NCI-H1092 (cell line): ENCODE measurements at places on chromosomes 2 and 18.

GRCh38 chr2:108956375-108956774, 32.6 kb downstream of the EDAR start:
- no peak for DNase-seq

GRCh38 chr2:157337978-157338377, 12.4 kb upstream of the ERMN start:
- no peak for DNase-seq

DNA sequence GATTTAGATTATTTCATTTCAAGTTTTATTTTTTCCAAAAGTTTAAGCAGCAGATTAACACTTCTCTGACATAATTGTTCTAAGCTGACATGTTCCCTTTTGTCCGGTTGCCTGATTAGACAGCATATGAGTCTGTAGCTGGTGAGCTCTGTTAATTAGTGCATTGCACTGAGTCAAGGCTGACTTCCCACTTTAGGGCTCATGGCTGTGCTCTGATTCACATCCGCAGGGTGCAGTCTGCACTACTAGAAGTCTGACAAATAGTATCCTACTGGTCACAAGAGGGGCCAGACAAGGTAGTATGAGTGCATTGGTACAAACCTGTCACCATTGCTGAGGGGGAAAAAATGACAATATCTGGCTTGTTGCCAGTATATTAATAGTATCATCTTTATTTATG, 443.9 kb upstream of the ZNF804A start:
- DNase-seq: no peak

DNA sequence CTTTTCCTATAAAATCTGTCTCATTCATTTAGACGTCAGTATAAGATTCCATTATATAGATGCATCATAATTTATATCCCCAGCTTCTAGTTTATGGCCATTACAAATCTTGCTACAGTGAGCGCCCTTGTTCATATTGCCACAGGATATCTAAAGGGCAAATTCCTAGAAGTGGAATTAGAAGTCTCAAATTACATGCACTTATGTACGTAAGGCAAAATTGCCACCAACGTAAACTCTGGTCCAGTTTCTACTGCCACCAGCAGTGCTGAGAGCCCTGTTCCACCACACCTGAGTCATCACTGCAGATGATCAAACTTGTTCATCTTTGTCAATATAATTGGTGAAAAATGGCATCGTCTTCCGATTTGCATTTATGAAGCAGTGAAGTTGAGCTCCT, 90.9 kb upstream of the ID2 start:
- no peak for DNase-seq

DNA sequence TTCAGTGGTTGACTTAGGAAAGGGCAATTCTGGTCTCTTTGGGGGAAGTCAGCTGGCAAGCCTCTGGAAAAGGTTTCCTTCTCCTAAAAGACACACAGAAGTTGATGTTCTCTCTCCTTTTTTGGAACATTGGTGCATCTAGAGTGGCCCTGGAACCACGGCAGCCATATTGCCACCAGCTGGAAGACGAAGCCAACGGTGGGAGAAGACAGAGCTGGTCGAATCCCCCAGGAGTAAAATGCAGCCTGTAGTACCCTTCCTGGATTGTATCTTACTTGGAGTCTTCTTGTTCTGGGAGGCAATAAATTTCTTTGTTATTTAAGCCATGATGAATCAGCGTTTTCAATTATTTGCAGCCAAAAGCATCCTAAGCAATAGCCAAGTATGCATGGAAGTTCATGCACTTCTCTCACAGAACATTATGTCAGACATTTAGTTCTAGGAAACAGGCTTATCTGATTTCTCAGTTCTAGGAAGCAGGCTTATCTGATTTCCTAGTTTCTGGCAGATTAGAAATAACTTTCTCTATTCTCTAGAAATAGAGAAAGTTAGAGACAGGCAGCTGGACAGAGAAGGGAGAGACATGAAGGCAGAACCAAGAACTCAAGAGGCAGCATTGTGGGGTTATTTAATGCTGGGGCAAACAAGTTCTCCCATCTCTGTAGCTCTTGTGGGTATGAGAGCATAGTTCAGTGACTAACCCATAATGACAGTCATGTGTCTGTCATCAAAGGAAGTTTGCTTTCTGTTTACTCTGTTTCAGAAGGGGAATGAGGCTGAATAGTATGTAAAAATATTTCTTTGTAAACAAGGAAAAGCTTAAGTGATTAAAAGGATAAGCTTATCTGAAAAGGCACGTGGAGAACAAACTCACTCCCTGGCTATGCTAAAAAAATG, 40.5 kb upstream of the NABP1 start:
- DNase-seq: no peak

DNA sequence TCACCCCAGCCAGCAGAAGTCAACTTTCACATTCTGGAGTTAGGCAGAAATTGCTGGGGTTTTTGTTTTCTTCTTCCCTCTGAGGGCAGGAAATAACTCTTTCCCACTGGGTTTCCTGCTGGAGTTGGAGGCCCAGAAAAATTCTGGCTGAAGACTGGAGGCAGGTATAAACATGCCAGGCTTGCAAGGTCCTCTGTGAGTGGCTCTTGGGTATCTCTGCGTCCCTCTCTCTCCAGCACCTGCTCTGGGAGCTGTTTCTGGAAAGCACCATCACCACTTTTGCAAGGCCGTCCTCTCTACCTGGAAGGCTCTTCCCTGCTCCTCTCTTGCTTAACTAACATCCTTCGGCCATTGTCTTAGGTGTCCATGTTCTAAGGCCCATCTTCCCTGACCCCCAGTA, 91.0 kb downstream of the MCFD2 start:
- DNase-seq: no peak

- DNase-seq: no peak
Measured at GRCh38 chr2:3712831-3713503, 9.6 kb downstream of the DCDC2C start.

- DNase-seq: no peak
Measured at GRCh38 chr18:60861575-60861974, 471.7 kb upstream of the CDH20 start.

- peak; percentile 37 for DNase-seq
Measured at GRCh38 chr2:33134791-33135560, 188.2 kb downstream of the LTBP1 start.

- no peak for DNase-seq
Measured at GRCh38 chr2:46885376-46885775, 30.2 kb downstream of the MCFD2 start.

DNA sequence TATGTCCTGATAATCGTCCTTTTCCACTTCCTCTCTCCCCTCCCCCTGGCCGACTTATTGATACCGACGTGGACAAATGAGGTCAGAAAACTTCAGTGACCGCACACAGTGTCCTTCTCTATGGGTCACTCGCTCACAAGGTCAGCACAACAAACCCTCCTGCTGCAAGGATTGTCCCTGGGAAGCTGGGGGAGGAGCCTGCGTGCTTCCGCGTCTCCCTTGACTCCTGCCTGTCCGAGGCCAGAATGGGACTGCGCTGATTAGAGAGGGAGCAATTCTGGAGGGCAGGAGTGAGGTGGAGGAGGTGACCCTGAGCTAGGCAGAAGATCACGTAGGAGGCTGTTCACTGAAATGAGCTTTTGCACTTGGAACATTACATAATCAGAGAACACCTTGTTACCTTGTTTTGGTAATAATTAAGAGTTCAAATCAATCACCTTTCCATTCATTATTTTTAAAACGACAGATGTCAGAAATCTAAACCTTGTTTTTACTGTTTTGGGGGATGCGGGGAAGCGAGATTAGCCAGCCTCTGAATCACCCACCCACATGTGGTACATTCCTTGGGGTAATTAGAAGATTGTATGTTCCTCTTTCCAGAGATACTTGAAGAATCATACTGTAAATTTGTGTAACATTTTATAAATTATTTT, 70.6 kb downstream of the CTAGE1 start:
- no peak for DNase-seq

DNA sequence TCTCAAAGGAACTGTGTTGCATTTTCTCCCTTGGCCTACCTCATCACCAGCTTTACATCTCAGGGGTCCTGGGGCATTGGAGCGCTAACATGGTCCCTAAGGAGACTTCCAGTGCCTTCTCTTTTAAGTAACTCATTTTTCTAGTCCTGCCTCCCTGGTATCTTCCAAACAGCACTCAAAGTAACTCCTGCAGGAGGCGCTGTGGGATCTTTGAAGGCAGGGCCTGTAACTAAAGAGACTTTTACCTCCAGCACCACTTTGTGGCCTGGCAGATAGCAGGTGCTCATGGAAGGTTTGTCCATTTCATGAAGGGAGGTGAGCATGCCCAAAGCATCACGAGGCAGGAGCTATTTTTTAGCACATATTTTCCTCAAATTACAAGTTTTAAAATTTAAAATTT, 411.0 kb upstream of the GYPC start:
- peak; percentile 3 for DNase-seq

DNA sequence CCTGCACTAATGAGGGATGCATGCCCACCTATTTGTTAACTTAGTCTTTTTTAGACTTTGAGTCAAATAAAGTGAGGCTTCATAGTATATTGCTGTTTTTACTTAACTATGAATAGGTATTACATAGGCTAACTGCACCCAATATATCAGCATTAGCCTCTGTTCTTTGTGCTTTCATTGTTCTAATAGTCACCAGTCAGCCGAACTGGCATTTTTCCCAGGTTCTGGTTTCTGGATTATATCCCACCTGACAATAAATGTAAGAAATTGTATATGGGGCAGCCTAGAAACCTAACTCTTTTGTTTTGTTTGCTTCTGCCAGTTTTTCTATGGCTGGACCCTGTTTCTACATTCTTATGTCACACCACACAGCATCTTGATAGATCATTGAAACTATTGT, 1672.4 kb upstream of the LRRTM1 start:
- DNase-seq: no peak

DNA sequence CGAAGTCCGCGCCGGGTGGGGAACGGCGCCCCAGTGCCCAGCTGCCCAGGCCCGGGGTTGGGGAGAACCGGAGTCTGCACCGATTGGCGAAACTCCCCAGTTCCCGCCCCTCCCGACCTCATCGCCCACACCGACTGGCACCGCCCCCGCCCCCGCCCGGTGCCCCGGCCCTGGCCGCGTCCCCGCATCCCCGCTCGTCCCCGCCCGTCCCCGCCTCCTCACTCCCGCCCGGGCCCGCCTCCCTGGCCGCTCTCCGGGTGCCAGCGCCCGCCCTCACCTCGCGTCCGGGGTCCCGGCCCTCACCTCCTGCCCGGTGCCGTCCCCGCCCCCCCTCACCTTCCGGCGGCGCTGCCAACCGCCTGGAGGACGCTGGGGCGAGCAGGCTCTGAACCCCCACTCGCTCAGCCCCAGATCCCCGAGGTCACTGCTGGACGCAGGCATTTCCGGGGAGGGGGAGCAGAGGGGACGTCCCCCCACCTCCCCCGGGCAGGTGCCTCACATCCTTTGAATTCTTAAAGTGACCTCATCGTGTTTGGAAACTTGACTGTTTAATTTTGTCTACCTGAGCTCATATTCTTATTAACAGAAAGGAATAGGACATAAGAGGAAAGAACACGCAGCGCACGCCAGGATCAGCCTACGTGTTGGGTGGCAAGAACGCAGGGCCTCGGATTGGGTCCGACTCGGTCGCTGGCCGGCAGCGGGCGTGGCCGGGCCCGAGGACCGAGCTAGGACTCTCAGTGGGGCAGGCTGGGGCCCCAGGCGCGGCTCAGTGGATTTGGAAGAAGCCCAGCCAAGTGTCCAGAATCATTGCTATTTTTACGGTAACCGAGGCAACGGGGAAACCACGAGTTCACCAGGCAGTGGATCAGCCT, at the start of gene FAM110C:
FAM110C (minus strand) TSS at position 35 of the 875 bp plus-strand sequence. CDS start 120 bp downstream, outside the sequence.
- DNase-seq: no peak

DNA sequence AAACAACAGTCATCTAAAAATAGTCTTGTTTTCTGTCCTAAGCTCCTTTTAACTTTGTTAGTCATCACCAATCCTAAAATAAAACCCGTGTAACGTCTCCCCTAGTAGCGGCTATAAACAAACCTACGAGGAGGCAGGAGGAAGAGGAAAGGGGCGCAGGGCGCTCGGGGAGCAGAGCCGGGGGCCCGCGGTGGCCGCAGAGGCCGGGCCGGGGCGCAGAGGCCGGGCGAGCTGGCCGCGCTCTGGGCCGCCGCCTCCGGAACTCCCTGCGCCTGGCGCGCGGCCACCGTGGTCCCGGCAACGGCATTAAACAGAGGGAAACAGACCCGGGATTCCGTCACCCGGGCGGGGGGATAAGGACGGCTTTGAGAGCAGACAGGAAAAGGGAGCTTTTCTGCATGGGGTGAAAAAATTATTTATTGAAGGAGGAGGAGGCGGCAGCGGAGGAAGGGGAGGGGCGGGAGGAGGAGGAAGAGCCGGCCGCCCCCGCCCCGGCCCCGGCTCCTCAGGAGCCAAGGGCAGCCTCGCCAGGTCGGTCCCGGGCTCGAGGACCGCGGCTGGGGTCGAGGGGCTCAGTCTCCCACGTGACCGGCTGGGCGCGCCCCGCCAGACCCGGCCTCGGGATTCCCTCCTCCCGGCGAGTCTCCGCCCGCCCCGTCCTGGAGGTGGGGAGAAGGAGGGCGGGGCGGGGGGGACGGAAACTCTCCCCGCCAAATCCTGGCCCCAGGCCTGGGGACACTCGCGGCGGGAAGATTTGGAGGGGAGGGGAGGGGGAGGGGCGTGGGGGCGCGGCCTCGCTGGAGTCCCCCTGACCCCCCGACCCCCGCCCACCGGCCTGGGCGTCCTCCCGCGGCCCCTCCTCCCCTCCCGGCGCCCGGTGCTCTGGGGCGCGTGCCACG, 1.8 kb upstream of the NFATC1 start:
- DNase-seq: peak; percentile 60

DNA sequence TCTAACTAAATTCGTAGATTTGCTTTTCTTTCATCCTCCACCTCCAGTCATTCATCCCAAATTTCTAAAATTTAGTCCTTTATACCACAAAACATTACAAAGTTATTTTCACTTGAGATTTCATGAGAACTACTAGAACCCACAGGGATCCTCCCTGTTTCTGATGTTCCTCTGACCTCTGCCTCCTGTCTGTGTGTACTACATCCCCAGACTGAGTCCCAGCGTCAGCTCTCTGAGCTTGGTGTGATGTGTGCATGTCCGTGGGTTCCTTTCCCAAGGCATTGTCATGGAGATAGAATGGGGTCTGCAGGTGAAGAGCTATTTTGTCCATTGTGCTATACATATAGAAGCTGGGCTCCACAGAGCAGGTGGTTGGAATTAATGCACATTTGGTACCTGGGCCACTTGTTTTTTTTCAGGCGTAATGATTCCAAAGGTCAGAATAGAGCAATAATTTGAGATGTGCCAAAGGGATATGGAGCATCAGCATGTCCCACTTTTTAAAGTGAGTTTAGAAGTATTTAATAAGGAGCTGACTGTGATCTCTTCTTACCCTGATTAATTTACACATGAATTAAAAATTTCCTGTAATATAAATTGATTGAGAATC, 151.2 kb upstream of the BOD1L2 start:
- DNase-seq: peak; percentile 15
